NCI-H2227 treated with DMSO at 0.1 percent for 48 hours (cell line): ENCODE measurements at places on chromosomes 5 and 9.

DNA sequence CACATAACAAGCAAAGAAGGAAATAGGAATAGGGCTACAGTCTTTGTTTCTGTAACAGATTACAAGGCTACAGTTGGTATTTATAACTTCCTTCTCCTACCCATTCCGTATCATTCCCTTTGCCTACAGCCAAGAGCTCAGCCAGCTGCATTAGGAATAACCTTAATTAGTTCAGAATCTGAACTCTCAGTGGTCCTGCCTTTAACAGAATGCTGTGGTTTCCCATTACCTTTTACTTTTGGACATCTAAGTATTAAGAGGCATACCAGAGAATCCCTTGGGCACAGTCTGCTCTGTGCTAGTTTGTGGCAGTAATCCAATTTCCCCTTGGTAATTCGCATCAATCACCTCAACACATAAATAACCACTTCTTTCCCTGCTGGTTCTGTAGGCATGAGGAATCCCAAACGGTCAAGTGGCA lies 44.2 kb downstream of the PKD2L2 start:
- DNase-seq: no peak

- DNase-seq: no peak
These were observed 73.1 kb downstream of the TRPM3 start for GRCh38 chr9:71048280-71048679.

- DNase-seq: no peak
These were observed 13.2 kb upstream of the LRRC14B start for GRCh38 chr5:178110-178509.

DNA sequence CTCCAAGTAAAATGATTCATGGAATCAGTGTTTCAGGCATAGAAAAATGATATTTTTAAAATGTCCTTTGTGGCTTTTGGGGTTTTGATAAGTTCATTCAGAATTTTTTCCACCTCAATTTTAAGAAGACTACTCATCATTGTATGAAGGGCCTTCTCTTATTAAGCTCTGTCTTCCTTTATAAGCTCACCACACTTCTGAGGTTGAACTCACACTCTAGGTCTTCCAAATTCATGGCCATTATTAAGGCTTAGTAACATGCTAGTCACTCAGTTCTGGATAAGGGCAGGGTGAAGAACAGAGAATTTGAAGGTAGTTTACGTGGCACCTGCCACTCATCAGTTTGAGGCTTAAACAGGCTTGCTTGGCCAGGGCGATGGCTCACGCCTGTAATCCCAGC lies 4.2 kb downstream of the MELK start:
- DNase-seq: no peak

DNA sequence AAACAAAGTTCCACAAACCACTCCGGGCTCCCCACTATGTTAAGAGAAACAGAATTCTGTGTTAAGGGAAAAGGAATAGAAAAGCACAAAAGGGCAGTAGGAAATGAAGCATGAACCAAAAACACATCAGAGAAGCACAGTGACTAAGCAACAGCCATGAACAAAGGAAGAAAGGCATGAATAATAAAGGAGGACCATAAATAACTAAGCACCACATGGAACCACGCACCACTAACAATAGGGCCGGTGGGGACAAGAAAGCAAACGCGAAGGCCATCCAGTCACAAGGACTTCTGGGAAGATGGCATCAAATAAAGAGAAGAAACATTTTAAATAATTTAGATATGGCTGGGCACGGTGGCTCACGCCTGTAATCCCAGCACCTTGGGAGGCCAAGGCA lies 18.0 kb downstream of the PRUNE2 start:
- no peak for DNase-seq

GRCh38 chr5:172085738-172086137 lies 79.3 kb upstream of the FBXW11 start:
- DNase-seq: no peak

GRCh38 chr5:61949054-61949678 lies 356.8 kb upstream of the KIF2A start:
- no peak for DNase-seq

GRCh38 chr5:88159591-88159990 lies 109.1 kb downstream of the TMEM161B start:
- no peak for DNase-seq

GRCh38 chr9:115164511-115164974 lies 46.6 kb upstream of the TNC start:
- DNase-seq: no peak

DNA sequence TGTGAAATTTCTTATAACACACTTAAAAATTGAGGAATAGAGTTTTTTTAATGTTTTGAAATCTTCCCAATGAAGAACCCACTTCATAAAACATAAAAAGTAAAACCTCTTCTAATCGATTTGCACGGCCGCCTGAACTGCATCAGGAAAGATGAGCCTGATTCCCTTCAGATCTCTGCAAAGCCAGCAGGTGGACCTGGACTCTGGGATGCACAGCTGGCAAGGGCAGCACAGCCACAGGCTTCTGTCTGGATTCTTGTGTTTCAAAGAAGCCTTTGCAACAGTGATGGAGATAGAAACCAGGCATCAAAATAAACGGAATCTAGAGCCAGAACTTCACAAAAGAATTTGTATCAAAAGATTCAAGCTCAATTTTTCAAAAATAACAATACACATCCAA lies 36.0 kb upstream of the SPATA31C2 start:
- DNase-seq: no peak

- DNase-seq: no peak
These were observed 13.6 kb downstream of the MTMR12 start for GRCh38 chr5:32299059-32299677.

GRCh38 chr5:136309932-136310598 lies 55.3 kb downstream of the TRPC7 start:
- no peak for DNase-seq

DNA sequence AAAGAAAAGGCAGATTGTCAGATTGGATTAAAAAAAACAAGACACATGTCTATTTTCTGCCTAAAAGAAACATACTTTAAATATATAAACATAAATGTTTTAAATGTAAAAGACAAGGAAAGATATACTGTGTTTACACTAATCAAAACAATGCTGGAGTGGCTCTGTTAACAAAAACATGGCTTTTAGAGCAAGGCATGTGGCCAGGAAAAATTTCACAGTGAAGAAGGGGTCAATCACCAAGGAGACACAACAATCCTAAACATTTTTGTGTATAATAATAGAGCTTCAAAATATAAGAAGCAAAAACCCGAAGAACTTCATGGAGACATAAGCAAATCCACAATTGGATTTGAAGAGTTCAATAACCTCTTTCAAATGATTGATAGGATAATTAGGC lies 18.5 kb upstream of the GADD45G start:
- no peak for DNase-seq

DNA sequence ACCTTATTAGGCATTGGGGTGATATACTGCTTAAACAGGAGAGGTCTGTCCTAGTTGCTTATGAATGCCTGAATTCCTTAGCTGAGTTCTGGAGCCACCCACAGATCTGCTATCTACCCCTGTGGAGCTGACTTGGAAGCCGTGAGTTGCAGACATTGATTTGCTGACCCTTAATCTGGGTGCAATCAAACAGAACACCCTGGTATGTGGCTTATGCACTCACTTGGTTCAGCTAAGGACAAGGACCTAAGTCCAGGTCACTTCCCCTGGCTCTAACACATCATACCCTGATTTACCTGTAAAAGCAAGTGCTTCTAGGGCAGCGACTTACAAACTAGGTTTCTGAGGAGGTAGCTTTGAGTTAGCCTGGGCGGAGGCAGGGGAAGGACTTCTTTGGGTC lies 41.6 kb upstream of the TLR4 start:
- no peak for DNase-seq

- no peak for DNase-seq
These were observed 1.2 kb downstream of the TTC33 start for GRCh38 chr5:40754381-40755092.

DNA sequence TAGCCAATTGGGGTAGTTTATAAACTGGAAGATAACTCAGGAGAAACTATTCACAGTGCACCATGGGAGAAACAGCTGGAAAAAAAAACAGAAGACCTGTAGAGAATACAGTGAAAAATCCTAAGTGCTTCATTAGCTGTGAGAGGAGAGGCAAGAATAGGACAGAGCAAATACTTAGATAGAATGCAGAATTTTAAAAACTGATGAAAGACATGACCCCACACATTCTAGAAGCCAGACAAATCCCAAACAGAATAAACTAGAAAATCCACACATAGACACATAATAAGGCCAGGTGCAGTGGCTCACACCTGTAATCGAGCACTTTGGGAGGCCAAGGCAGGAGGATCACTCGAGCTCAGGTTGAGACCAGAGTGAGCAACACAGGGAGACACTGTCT lies 7.5 kb upstream of the FAM151B start:
- no peak for DNase-seq

DNA sequence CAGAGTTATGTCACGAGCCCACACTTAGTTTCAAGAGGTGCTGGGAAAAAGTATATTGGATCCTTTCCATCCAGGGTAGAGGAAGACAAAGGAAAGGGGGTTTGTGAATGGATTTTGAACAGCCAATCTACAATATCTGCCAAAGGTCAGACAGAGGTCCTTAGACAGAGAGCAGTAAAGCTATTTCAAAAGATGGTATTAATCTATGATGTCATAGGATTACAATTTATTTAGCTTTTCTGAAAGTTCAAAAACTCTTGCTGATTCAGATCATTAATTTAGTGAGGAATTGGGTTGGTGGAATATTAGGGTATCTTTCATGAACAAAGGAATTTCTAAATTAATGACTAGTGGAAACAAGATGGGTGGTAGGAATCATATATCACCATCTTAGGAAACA lies 126.9 kb downstream of the NTRK2 start:
- no peak for DNase-seq

DNA sequence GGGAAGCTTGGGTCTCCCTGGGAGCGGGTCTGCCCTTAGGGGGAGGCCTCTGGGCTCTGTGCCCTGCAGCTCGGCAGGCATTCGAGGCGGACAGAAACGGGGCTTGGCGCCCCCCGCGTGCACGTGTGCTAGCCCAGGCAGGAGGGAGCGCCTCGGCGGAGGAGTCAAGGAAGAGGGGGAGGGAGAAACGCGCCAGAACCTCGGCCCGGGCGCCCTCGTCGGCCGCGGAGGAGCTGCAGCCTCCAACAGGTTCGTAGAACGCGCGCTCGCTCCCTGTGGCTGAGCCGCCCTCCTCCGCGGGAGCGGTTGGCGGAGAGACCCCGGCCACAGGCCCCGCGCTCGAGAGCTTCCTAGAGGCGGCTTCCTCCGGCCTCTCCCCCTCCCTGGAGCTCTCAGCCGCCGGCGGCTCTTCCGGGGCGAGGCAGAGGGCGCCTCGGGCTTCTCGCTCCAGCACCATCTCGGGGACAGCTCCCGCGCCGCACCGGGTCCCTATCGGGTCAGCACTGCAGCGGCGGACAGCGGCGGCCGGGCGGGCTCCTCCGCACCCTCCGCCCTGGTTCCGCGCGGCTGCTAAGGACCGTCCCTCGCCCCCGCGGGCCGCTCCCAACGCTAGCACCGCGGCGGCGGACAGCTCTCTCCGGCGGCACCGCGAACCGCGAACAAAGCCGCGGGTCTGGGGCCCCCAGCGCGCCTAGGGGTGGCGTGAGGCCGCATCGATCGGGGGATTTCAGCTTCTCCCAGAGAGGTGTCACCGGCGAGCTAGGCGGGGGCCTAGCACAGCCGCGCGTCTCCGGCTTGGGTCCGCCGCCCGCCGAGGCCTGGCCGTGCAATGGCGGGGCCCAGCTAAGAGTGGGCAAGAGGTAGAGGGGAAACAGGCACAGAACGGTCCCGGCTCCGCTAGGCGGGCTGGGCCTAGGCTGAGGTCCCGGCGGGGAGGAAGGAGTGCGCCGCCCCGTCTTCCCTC lies 74.6 kb upstream of the CPLX2 start:
- DNase-seq: peak; percentile 24

DNA sequence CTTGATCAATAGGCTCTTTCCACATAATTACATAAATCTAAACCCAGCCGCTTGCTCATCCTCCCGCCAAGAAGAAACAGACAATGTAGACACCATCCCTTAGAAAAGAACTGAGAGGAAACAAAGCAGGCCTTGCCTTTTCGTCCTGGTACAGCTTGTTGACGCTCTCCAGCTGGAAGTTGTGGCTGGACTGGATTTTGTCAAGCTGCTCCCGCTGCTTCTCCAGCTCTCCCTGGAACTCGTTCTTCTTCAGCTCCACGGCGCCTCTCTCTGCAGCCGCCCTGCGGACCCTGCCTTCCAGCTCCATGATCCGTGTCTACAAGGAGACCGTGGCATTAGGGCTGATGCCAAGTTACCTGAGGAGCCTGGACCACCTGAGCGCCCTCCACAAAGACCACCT lies 22.1 kb downstream of the GOLM1 start:
- DNase-seq: no peak

- DNase-seq: no peak
These were observed 163.6 kb upstream of the RORB start for GRCh38 chr9:74333384-74334032.

DNA sequence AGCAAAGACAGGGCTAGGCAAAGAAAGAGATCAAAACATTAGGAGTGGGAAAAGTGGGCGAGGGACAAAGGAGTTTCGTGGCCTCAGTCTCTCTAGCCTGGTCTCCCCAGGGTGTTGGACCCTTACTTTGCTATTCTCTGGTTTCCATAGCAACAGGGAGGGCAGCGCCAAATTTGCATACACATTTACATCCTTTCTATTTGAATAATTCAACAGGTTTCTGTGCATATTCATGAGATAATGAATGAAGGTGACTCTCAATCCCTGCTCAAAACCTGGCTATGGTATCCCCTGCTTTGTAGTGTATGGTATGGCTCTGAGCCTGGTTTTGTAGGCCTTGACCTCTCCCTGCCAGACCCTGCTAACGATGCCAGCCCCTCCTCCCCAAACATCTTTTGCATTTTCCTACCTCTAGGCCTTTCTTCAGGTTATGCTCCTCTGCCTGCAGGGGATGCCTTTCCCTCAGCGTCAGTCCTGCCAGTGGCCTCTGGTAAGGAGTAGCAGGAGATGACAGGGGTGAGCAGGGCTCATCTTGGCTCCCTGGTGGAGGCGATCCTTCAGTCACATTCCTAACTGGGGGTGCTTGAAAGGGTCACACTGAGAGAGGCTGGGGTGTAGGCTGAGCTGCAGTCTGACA lies 9.8 kb downstream of the RPP25L start:
- no peak for DNase-seq

GRCh38 chr5:104512063-104512825 lies 949.7 kb upstream of the NUDT12 start:
- DNase-seq: no peak

GRCh38 chr5:159971514-159971913 lies 37.4 kb upstream of the TTC1 start:
- no peak for DNase-seq

DNA sequence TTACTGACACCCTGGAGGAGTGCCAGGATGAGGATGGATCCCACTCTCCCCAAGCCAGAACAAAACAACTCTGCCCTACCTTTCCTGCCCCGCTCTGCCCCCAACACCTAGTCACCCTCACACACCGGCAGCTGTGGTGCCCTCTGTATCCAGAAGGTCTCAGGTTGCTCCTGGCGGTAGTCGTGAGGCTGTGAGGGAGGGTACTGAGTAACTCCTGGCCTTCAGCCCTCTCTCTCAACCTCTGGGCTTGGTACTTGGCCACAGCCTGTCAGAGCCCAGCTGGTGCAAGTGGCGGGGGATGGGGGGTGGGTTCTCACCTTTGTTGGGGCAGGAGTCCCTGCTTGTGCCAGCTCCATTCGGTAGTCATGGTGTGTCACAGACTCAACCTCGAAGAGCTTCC lies 1.9 kb downstream of the SPAG8 start:
- DNase-seq: no peak

- no peak for DNase-seq
These were observed 484.5 kb downstream of the DMAC1 start for GRCh38 chr9:7315116-7315515.

GRCh38 chr5:179260324-179261070 lies 84.8 kb downstream of the ADAMTS2 start:
- DNase-seq: no peak
